ENCODE measurements at places on chromosomes 2 and 18.

GRCh38 chr2:85230679-85231467, 96.9 kb downstream of the TGOLN2 start:
- DNase-seq = no peak

DNA sequence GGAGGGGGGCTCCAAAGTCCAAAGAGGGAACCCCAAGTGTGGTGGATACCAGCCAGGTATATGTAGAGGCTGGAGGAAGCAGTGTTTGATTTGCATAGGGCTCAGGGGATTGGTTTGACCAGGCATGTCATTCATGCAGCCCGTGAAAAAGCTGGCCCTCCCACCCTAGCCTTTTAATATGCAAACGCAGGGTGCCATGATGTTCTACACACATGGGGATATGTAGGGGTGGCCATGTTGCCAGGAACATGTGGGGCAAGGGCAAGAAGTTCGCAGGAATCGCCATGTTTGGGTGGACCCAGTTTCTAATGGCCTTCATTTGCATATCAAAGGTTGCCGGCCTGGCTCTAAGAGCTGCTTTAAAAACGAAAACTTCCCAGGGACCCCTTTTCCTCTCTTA, 33.6 kb downstream of the B3GNT7 start:
- DNase-seq = no peak

DNA sequence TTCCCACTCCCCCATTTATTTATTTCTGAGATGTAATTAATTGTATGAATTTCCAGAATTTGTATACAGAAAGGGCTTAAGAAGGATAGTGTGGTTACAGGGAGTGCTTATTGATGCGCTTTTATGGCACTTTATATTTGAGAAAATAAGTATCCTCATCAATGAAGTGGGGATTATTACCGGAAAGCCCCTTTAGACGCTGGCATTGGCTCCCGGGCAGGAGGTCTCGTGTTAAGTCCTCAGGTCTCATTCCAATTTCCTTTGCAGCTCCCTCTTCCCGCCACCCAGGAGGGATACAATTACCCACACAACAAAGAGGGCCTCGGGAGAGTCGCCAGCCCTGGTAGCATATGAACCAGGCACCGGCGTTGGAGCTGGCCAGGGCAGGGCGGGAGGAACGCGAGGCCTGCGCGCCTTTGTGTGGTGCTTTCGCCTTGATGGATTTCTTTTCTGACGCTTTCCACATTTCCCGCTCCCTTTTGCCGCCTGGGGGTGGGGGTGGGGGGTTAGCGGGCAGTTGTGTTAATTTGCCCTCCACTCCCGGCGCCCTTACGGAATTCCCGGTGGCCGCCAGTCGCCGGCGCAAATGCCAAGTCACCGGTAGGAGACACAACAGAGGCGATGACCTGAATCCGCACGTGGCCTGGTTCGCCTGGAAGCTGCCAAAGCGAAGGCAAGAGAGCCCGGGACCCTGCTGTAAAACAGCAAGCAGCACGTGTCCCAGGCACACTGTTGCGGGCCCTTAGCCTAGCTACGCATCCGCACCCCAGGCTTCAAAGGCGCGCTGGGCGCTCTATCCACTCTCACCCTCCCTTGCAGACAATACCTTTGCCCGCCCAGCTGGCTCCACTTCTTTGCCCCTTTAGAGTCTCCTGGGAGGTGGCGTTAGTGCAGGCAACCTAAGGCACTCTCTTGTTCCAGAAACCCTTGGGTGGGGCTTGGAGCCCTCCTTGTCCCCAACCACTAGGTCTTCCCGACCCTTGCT, 3.3 kb downstream of the GAD1 start:
- DNase-seq = no peak

GRCh38 chr18:67043276-67043675, 439.4 kb upstream of the CDH19 start:
- no peak for DNase-seq

GRCh38 chr2:227819398-227819697, 5.7 kb downstream of the CCL20 start:
- DNase-seq = no peak
